Activated T-helper 1 cell treated with anti-CD3 and anti-CD28 coated beads, Interleukin-2, amount 50 U/mL, for 16 hours (primary cell): ENCODE measurements at places on chromosomes 1 and 21.

DNA sequence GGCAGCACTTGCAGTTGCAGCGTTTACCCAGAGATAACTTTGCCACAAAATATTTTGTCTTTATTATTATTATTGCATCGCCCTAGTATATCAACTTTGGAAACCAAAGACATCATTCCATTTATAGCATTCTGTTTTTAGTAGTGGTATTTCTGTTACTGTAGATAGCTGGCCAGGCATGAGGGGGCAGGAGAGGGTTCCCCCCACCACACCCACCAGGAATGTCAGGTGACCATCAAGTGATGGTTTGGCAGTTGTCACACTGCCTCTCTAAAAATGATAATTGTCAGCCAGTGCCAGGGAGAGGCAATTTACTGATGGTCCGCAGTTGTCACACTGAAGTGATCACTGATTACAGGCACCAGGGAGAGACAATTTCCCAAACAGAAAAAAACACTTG is 135.6 kb downstream of the TSEN15 start:
- DNase-seq: no peak

DNA sequence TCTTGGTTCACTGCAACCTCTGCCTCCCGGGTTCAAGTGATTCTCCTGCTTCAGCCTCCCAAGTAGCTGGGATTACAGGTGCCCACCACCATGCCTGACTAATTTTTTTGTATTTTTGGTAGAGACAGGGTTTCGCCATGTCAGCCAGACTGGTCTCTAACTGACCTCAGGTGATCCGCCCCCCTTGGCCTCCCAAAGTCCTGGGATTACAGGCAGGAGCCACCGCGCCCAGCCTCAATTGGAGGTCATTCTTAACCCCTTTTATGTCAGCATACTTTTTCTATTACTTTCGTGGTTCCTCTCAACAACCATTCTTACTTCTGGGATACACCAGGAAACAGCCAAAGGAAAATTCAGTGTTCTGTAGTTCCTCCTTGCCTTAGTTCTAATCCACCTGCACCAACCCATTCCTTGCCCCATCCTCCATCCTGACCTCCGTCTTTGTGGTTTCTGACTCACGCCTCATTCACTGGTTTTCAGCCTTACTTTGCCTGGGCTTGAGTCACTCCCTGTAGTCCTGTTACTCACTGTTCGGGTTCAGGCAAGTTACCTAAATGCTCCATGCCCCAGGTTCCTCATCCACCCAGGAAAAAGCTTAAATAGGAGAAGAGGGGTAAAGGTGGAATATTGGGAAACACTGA is 12.9 kb upstream of the BCL10 start:
- DNase-seq: no peak

GRCh38 chr21:33109574-33110339 is 39.8 kb downstream of the OLIG1 start:
- no peak for DNase-seq

GRCh38 chr1:109137958-109138357 is 24.0 kb downstream of the ELAPOR1 start:
- DNase-seq: no peak

GRCh38 chr1:69914976-69915765 is 290.2 kb downstream of the LRRC40 start:
- DNase-seq: no peak

DNA sequence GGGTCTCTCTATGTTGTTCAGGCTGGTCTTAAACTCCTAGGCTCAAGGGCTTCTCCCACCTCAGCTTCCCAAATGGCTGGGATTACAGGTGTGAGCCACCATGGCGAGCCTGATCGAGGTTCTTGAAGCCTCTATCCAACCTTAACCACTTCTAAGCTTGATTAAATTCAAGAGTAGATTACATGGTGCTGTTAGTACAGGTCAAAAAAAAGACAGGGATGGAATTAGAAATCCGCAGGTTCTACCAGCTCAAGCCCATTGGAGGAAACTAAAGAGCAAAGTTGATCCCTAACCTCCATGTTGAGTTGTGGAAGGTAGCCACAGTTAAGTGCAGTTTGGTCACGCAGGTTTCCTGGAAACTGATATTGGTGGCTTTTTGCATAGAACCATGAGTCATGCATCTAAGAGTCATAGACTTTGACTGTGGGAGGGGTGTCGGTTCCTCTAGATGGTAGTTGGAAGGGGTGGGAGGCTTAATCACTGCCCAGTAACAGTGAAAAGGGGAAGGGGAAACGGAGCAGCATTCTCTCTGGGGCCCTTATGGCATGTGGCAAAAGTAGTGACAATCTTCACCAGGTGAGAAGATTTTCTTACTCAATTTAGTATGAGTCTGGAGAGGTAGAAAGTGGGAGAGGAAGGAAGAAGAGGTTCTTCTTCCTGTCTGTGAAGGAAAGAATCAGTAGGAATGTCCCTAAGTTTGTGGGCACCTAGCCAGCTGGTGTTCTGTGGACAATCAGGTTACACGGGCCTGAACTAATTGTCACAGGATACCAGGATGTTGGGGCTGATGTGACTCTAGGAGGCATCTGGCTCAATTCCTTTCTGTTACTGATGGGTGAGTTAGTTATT is 7.0 kb downstream of the CD53 start:
- DNase-seq: no peak

- no peak for DNase-seq
Measured at GRCh38 chr21:26505211-26505610, 67.9 kb downstream of the CYYR1 start.

- DNase-seq: no peak
Measured at GRCh38 chr1:116958977-116959376, 42.6 kb upstream of the CD101 start.

DNA sequence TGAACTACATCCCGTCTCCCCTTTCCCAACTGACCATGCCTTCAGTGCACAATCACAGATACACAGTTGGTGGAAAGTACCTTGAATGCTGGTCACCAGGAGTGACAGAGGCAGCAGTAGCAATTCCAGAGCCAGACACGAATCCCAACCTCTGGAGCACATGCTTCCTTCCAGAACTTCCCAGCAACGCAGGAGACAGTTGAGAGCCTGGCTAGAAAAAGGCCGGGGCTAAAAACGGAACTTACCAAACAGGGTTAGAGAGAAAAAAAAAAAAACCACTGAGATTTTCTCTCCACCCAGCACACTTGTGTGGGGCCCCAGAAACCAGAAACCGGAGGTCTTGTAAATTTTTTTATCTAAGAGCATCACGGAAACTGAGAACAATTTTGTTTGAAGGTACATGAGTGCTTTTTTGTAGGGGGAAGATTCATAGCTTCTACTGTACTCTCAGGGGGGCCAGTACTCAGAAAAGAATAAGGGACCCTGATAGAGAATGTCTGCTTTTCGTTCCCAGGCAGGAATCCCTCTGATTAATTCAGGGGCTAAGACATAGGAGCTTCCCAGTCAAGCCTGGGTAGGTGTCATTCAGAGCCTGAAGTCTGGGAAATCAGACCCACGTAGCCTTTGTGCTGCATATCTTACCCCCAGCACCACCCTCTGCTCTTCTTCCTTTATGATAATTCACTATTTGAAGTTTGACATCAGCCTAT is at the start of gene CD48:
Gene CD48, minus strand, starts transcription at position 221 of the 710 bp plus-strand sequence. Its CDS starts 59 bp downstream, at position 162.
- DNase-seq: no peak
